NCI-H2081 treated with DMSO at 0.1 percent for 48 hours (cell line): ENCODE measurements at places on chromosomes 6 and 20.

- no peak for DNase-seq
These were observed 34.6 kb downstream of the GCNT2 start for GRCh38 chr6:10555625-10556309.

DNA sequence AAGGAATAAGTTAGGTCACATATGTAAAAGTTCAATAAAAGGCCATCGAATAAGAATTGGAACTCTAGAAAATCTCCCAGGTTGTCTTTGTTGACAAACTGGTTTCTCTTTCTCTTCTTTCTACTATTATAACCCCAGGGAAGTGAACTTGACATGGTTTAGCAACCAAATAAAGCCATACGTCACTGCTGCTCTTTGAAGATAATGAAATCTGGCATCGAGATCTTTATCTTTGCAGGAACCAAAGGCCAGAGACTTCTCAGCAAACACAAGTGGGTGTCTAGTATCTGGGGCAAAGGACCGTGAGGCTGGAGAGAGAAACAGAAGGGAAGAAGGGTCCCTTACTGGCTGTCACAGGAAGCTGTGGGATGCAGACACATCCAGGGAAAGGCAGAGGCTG is 286.7 kb upstream of the CDYL start:
- no peak for DNase-seq

- DNase-seq: no peak
These were observed 3.5 kb downstream of the HLA-C start for GRCh38 chr6:31268369-31268765.

GRCh38 chr6:111337829-111338236 is 145.2 kb downstream of the REV3L start:
- DNase-seq: no peak

DNA sequence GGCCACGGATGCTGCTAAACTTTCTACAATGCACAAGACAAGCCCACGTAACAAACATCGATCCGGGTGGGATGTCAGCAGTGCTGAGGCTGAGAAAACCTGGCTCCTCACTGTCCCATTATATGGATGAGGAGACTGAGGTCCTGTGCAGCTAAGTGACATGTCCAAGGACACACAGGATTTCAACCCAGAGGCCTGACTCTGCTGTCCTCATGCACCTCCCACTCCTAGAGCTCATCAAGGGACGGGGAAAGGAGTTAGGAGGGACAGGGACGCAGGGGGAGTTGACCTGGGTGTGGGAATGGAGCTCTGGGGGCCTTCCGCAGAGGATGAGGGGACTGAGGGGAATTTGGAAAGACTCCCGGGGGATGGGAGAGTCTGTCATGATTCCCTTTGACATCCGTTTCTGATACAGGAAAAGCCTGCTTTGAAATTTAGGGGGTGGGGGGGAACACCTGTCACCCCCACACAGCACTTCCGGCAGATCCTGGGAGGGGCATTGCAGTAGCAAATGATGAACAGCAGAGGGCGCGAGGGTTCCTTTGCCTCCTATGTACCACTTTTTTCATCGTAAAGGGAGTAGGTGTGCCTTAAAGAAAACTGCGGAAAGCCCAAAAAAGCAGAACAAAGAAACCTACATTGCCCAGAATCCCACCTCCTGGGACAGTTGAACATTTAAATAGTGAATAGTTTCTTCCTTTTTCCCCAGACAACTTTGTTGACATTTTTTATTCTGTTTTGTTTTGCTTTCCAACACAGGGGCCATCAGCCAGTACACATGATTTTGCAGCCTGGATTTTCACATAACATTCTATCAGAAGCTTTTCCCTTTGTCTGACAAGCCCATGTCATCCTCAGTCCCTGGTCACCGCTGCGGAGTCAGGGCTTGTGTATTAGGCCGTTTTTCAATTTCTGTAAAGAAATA is 48.6 kb downstream of the SLC2A10 start:
- peak; percentile 44 for DNase-seq

GRCh38 chr20:17463711-17464110 is 67.5 kb downstream of the BFSP1 start:
- DNase-seq: no peak

- DNase-seq: no peak
These were observed 31.2 kb downstream of the OR14J1 start for GRCh38 chr6:29332676-29333075.

DNA sequence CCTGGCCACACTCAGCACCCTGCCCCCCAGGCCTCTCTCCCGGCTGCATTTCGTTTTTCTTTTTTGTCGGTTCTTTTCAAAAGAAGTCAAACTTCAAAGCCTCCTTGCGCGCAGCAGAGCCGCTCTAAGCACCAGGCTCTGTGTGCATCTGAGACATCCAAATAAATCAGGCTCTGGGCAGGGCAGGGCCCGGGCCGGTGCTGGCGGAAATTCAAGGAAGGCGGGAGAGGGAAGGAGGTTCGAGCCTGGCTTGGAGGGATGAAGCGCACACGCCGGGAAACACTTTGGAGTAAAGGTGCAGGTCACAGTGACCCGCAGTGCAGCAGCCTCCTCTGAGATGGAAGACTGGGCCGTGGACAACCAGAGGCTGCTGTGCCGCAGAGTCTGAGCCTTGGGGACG is 5.8 kb downstream of the GATA5 start:
- DNase-seq: no peak

- DNase-seq: no peak
These were observed 49.2 kb downstream of the TBC1D32 start for GRCh38 chr6:121285041-121285440.

DNA sequence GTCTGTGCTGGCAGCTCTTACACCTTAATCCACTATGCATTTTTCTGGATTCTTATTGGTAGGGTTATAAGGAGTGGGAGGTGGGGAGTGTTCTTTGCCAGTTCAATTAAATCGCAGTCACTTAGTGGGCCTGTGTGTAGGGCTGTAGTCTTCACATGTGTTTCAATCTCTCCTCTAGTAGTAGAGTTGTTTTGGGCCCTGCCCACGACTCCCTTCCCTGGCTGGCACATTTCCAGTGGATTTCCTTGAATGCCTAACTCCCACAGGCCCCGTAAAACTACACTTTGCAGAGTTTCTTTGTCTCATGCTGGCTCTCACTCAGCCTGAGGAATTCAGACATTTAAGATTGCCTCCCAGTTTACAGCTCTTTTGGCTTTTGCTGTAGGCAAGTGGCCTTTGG is 414.0 kb upstream of the OPRM1 start:
- no peak for DNase-seq

GRCh38 chr6:169250660-169251059 is 3.0 kb downstream of the THBS2 start:
- DNase-seq: no peak

DNA sequence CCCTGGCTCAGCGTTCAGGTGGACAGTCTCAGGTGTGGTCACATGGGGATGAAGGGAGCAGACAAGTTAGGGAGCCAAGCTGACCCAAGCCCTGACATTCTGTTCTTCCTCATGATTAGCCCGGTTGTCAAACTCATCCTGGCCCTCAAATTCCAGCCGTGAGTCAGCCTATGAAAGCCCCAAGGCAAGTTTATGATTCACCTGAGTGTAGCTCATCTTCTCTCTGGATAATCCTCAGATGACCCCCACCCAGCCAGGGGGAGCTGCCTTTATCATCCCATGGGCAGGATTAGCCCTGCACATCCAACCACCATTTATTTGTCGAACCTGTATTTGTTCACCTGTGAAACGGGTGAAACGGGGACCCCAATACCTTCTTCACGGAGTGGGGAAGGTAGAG is 161.9 kb downstream of the DHX35 start:
- DNase-seq: no peak

GRCh38 chr6:20479060-20479459 is 55.2 kb upstream of the CDKAL1 start:
- DNase-seq: no peak

GRCh38 chr6:149275621-149276020 is 41.9 kb upstream of the TAB2 start:
- no peak for DNase-seq

DNA sequence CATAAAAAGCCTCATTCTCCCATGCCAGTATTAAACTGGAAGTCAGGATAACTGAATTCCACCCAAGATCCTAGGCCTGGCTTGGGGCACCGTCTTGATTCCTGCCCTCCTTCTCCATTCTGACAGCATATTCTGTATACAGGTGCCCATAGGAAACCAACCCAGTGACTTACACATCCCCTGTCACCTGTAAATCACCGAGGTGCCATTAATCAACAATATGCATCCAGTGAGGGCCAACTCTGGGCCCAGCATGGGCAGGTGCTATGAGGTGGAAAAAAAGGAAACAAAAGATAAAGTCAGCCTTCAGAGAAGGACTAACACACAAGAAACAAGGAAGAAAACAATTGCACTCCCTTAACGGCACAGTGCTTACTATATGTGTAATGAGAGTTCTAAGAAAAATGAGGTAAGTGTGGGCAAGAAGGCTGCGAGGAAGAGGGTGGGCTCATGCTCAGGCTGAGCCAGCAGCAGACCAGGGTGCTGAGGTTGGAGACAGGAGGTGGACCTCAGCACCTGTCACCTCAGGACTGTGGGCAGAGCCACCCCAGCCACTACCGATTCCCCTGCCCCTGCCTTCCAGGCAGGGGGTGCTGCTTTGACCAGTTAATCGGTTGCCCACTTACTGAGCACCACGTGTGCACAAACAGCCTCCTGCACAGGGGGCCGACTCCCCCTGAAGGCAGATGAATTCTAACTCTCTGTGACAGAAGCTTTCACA is 105.9 kb downstream of the TRERF1 start:
- DNase-seq: no peak

DNA sequence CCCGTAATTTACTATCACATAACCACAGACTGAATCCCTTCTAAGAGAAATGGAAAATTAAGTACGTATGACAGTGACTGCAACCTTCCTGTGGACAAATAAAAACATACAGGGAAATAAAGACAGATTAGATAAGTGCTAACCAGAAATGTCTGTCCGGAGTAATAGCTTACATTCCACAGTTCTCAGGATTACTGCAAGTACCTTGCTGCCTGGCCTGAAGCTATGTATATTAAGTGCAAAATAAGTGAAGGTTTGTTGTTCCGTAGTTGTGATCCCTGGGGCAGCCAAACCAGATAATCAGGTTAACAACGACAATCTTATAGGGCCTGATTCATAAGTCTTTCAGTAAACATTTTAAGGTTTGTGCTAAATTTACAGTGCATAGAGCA is 2.8 kb downstream of the NEDD9 start:
- no peak for DNase-seq

- no peak for DNase-seq
These were observed 15.0 kb downstream of the PPP1R10 start for GRCh38 chr6:30601815-30602641.

- DNase-seq: no peak
These were observed 170.9 kb downstream of the FUT9 start for GRCh38 chr6:96186516-96187195.

DNA sequence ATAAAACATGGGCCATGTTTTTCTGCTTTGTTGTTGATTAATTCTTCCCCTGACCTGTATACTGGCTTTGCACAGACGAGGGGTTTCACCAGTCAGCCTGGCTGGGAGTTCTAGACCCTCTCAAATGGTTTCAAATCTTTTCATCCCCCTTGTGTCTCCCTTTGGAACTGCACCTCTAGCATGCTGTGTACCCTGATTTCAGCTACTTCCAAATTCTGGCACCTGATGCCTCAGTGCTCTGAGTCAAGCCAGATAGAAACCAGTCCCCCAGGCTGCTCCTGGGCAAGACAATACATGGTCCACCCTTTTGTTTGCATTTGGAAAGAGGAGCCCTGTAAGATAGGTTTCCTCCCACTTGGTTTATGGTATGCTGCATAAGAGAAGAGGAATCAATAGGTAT is 290.2 kb downstream of the BTBD3 start:
- DNase-seq: no peak

- DNase-seq: no peak
These were observed 83.3 kb downstream of the PLCB1 start for GRCh38 chr20:8215361-8215781.

DNA sequence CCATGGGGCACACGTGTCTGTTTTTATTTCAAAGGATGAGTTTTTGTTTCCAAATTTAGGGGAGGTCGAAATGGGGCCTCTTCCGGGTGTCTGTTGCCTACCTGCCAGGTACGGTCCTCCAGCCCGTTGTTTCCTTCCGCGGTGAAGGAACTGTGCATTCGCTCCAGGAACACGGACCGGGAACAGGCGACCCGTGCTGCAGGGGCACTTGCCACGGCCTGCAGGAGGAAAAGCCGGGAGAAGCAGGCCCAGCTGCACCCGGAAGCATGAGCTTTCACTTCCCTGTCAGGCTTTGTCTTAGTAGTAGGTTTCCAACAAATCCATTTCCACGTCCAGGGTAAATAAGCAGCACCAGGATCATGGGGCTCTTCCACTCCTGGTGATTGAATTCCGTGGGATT is 17.0 kb upstream of the NPEPL1 start:
- DNase-seq: no peak

DNA sequence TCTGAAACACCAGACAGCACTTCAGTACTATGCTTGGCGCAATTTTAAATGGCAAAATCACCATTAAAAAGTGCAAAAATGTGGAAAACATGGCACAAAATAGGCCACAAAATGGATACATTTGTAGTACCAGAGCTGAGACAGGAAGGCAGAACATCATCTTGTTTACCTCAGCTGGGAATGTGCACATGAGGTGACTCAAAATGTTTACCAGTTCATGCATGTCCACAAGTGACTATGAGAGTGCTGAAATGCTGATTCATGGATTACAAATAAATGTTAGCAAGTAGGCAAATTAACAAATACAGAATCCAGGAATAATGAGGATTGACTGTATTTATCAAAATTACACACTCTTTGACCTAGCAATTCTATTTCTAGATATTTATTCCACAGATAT is 201.6 kb downstream of the ISM1 start:
- no peak for DNase-seq

DNA sequence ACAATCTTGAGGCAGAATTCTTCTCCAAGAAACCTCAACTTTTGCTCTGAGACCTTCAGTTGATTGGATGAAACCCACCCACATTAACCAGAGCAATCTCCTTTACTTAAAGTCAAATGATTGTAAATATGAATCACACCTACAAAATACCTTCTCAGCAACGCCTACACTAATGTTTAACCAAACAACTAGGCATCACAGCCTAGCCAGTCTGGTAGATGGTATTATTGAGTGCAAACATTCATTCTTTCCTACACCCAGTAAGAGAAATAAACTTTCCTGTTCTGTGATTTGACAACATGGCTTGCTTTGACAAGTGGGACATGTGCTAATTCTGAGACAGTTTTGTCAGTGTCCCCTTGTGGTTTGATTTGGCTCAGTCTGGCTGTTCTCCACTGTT is 252.2 kb downstream of the HACE1 start:
- no peak for DNase-seq

- DNase-seq: no peak
These were observed 13.2 kb upstream of the PARD6B start for GRCh38 chr20:50717974-50718761.
